Ureter (tissue), 1 donor: ENCODE measurements at places on chromosomes 4 and X.
A peak's percentile ranks its signal among the peaks of the same experiment; 100 is the strongest.

- DNase-seq: no peak
Measured at GRCh38 chrX:1308476-1308875, 28.1 kb upstream of the IL3RA start.

DNA sequence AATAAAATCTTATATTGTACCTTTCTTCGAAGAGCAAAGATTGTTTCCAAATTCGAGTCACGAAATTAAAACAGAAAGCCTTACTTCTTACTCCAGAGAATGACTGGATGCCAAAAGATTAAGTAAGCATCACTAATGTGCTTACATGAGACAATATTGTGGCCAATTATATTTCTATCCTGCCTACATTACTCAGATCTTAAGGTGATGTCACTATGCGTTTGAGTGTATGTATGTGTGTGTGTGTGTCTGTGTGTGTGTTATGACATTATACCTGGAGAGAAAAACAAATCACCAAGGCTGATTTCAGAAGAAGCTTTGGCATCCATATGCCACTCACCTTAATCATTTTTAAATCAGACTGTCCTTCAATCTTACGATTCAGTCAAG is 556.3 kb downstream of the PPARGC1A start:
- DNase-seq: no peak

- no peak for DNase-seq
Measured at GRCh38 chr4:140740422-140740821, 15.8 kb downstream of the TBC1D9 start.

DNA sequence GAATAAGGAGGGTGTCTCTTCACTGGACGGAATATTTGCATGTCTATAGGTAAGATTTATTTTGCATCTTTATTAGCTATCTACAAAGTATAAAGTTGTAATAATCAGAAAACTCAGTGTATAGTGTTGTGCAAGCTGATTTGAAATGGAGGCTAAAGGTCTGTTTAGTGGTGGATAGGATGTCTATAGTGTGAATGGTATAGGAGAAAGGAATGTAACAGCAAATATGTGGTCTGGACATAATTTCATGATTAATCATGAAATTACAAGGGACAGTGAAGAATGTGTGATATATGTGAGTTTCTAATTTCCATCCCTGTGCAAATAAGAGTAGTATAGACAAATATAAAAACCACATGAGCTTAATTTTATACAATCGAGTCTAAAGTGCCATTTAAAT is 79.3 kb upstream of the CAMK2D start:
- DNase-seq: no peak

- no peak for DNase-seq
Measured at GRCh38 chrX:69211701-69212100, 46.4 kb upstream of the PJA1 start.

- no peak for DNase-seq
Measured at GRCh38 chr4:14165222-14165920, 537.8 kb upstream of the BOD1L1 start.

DNA sequence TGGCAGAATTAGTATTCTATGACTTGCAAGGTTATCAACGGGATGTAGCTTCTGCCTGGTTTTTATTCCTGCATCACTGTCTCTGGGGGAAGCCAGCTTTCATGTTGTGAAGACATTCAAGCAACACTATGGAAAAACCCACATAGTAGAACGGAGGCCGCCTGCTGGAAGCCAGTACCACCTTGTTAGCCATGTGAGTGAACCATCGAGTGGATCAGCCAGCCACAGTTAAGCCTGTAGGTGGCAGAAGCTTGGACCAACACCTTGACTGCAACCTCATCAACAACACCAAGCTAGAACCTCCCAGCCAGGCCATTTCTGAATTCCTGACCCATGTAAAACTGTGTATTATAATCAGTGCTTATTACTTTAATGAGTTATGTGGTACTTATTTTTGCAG is 538.2 kb downstream of the KCNIP4 start:
- DNase-seq: no peak

GRCh38 chr4:70838204-70838603 is 1.5 kb downstream of the GRSF1 start:
- no peak for DNase-seq

DNA sequence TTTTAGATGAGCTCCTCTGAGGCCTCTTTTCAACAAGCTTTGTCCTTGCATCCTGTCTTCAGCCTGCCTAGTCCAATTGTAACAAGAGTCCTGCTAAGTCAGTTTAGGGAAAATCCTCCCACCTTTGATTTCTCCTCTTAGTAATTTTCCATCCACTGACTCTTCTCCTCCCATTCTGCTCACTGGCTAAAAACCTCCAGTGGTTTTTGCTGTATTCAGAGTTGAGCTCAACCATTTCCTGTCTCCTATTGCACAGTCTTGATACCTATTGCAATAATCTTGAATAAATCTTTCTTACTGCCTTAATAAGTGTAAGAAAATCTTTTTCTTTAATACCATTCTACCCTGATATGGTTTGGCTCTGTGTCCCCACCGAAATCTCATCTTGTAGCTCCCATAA is 117.8 kb upstream of the ENPP6 start:
- no peak for DNase-seq

DNA sequence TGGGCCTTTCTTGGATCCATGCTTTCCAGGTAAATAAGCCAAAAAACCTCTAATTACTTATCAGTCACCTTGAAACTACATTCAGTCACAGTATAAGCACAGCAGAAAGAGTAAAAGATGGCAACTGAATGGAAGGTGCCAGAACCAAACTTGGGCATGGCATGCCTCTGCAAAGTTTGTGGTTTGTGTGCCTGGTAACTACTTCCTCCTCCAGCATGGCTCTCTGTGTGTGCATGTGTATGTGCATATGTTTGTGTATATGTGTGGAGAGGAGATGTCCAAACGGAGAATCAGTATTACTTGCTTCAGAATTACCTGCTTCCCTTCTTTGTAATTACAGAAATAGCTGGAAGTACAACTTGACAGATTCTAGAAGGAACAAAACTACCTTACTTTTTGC is 67.5 kb downstream of the AGTR2 start:
- no peak for DNase-seq

DNA sequence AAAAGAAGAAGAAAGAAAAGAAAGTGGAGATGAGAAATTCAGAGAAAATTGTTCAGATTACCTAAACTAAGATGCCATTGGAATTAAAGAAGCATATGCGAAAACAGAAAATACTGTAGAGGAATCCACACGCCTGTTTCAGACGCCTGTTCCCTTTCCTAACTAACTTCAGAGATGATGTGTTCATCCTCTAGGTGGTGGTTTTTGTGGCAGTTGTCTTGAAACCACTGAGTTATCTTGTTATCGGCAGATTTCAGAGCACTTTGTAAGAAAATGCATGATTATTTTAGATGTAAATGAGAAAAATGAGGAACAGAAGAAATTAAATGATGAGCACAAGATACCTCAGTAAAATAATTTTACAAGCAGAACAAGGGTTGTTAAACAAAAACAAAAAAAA is 48.3 kb downstream of the FUNDC1 start:
- DNase-seq: no peak

DNA sequence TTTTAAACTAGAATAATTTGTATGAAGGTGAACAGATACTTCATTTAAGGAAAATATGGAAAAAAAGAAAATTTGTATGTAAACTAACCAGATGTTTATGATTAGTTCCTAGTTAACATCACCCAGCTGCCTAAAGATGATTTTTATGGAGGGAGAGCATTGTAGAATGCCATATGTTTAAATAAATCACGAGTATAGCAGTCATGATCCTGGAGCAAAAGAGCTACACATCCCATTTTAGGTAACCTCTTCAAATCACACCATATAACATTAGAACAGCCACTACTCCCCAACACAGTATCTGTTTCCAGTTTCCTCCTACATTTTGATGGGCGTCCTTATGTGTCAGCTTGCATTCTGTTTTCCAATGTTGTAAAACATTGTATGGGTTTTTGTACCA is 571.9 kb upstream of the FAM241A start:
- no peak for DNase-seq

- DNase-seq: no peak
Measured at GRCh38 chr4:176774852-176775251, 17.9 kb downstream of the VEGFC start.

DNA sequence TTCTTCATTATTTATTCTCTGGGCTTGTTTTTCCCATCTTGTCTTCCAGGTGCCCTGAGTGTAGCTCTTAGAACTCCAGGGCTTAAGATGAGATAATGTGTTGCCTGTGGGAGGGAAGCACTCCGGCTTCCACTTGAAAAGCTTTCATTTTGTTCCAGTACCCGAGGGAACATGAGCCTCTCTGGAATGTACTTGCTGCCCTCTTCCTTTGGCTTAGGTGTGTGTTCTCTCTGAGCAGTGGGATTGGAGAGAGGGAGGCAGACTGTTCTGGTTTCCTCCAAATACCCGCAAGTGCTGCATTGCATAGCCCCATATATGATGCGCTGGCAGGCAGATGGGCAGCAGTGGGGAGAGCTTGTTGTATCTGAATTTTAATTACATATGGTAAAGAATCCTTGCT is 861 bp upstream of the DTHD1 start:
- DNase-seq: no peak

DNA sequence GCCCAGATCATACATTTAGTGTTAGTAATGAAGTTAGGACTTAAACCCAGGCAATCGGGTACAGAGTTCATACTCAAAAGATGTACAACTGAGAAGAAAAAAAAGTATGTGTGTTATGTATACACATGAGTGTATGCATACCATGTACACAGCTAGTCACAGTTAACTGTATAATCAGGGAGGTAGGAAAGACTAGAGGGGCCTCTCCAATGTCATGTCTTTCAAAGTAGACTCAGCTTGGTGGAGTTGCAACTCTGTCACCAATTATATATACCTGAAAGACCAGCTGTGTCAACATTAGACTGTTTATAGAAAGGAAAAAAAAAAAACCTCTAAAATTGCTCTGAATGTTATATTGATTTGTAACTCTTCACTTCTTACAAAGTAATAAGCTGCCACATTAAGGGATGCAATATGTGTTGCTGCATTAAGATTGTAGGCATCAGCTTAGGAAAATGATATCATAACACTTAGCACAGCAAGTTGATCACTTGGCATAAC is 167.5 kb downstream of the DCTD start:
- no peak for DNase-seq

GRCh38 chr4:40984051-40984450 is 230.3 kb downstream of the APBB2 start:
- no peak for DNase-seq

- peak; percentile 70 for DNase-seq
Measured at GRCh38 chr4:6692806-6693205, 872 bp upstream of the S100P start.

DNA sequence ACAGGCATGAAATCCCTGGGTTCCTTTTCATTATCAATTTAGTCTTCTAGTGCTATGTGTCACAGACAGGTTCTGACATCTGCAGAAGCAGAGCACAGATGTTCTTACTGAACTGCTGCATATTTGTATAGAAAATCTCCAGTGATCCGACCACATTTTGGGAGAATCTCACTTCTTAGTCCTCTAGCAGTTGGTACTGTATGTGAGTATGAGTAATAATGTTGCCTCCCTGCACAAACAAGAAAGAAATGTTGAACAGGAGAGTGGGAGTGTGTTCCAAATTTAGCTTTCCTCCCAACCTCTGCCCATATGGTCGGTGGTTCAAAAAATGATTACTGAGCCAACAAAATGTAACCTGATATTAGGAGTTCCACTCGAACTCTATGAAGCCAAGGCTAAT is 165.3 kb upstream of the GPC4 start:
- DNase-seq: no peak

DNA sequence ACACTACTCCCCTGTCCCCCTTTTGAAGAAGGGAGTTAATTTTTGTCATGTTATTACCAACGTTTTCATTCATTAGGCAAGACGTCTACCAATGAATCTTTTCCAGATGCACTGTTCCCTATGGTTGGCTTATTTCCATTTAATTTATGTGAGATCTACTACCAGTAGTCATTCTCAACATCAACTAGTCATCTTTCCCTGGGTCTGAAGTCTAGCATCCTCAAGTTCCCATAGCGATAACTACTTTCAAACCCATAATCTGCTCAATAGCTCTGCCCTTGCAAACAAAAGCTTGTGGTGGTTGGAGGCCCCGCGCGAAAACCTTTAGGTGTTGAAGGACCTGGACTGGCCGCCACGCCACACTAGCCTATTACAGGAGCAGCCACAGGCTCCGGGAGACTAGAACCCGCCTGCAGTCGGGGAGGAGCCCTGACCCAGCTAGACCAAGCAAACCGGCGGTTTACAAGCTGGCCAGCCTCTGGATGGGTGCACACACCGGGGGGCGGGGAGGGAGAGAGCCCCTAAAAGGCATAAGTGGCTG is 746 bp downstream of the PPAT start:
- peak; percentile 55 for DNase-seq
